ENCODE measurements at places on chromosomes 1 and 21. TPM values are rescaled to one million over a fixed set of nuclear protein-coding genes. Genes with fewer than 3 reads are reported as not detected.

DNA sequence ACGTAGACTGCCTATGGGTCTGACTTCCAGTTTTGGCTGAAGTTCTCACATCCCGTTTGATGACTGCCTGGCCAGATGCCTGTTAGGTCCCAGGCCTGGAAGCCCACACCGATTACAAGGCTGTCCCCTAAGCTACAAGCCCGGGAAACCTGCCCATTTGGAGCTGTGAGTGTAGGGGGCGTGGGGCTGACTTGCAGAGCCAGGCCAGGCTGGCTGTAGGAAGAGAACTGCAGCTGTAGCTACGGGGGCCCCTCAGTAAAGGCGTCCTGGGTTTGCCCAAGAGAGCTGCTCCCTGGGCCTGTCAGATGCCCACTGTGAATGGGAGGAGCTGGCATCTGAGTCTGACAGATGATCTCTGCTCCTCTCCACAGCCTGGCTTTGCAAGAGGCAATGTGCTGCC lies 199.7 kb downstream of the CAMTA1 start:
- no peak for DNase-seq

DNA sequence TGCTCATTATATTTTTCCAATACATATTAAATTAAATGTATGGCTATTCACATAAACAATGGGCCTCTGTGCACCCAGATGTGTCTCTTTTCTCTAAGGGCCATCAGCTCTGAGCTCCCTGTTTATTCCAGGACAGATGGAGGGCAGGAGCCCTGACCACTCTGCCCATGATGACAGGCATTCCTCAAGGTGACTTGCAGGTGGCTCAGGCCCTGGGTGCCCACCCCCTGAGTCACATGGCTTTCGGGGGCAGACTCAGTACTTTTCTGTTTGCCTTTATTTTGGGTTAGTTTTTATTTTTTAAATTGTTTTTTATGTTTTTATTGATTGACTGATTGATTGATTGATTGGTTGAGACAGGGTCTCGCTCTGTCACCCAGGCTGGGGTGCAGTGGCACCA lies 6.4 kb upstream of the LRP8 start:
- DNase-seq = peak; percentile 33

DNA sequence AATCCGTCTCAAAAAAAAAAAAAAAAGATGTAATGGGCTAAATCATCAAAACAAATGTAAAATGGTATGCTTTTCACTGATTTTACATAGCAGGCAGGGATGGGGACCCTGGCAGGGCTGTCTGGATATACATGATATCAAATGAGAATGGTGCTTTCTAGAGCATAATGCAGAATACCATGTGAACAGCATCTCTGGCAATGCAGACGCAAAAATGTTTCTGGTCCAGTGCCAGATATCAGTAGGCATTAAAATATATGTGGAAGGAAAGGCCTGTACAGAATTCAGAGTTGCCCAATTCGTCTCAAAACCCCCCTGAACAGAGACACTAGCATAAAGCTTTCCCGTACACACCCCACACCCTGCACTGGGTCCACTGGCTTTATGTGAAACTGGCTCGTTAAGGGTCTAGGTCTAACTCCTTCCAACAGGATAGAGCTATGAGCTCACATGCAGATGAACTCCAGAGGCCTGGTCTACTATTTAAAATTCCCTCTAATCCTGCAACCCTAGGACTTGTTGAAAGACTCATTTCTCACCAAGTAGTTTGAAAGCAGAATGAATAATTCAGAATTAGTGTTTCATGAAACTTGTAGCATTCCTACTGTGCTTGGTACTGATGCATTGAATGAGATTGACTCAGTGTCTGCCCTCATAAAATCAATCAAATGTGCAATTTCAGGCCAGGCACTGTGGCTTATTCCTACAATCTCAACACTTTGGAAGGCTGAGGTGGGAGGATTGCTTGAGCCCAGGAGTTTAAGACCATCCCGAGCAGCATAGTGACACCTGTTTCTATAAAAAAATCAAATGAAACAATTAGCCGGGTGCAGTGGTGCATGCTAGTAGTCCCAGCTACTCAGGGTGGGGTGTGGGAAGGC lies 2.6 kb upstream of the MYSM1 start:
- DNase-seq = no peak

GRCh38 chr1:230459465-230459864 lies 33.3 kb upstream of the PGBD5 start:
- DNase-seq = no peak

GRCh38 chr1:39826583-39826982 lies 37.9 kb upstream of the BMP8B start:
- DNase-seq = no peak

DNA sequence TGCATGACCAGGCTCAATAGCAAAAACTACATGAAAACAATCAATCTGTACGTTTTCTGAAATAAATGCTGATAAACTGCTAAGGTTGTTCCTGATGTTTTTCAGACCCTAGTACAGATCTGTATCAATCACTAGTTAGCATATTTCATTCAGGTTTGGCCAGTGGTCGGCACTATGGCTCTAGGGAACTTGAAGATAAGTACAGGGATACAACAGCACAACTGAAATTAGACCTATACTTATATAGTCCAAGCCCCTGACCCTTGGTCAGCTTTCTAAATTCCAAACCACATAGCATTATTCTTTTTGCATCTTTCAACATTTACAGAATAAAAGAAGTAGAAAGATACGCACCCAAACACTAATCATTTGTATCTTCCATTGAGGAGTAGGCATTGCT lies 142.7 kb downstream of the PLPPR4 start:
- DNase-seq = no peak

DNA sequence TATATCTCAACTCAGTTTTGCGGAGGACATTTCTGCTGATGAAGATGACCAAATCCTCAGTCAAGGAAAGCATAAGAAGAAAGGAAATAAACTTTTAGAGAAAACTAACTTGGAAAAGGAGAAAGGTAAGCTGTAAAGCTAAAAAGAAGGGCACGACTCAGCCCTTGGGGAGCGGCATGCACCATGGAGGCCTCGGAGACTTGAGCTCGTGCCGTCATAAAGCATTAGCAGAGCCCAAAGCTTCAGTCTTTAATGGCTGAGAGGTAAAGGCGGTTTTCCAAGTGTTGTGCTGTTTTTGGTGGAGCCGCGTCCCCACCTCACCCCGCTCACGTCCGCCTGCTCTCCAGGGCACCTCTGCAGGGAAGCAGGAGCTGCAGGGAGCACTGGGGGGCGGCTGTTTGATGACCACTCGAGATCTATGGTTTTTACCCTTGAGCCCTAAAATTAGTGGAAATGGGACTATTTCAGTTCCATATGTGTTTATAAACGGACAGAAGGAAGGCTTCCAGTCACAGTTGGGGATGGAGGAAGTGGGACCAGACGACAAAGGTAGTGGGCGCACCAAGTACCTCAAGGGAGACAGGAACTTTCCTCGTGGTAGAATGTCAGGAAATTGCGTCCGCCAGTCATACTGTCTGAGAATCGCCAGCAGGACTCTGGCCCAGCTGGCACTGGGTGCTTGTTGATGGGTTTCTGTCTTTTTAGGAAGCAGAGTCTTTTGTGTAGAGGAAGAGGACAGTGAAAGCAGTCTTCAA lies 27.6 kb downstream of the RRP1B start:
- DNase-seq = peak; percentile 23

DNA sequence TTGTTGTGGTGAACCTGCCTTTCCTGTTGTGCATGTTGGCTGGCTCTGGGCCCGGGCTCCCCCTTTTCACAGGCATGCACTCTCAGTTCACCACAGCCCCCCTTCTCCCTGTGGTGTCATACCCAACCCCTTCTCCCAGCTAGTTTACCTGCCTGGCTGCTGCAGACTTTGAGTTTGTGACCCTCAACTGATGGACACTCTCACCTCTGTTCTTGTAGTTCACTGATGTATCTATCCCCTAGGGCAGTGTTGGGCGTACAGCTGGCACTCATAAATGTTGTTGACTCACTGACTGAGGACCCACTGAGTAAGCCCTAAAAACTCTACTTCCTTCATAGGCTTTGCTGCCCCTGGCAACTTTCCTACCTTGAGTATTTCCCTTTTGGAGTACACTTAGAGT lies 54.9 kb downstream of the WDR64 start:
- DNase-seq = no peak

DNA sequence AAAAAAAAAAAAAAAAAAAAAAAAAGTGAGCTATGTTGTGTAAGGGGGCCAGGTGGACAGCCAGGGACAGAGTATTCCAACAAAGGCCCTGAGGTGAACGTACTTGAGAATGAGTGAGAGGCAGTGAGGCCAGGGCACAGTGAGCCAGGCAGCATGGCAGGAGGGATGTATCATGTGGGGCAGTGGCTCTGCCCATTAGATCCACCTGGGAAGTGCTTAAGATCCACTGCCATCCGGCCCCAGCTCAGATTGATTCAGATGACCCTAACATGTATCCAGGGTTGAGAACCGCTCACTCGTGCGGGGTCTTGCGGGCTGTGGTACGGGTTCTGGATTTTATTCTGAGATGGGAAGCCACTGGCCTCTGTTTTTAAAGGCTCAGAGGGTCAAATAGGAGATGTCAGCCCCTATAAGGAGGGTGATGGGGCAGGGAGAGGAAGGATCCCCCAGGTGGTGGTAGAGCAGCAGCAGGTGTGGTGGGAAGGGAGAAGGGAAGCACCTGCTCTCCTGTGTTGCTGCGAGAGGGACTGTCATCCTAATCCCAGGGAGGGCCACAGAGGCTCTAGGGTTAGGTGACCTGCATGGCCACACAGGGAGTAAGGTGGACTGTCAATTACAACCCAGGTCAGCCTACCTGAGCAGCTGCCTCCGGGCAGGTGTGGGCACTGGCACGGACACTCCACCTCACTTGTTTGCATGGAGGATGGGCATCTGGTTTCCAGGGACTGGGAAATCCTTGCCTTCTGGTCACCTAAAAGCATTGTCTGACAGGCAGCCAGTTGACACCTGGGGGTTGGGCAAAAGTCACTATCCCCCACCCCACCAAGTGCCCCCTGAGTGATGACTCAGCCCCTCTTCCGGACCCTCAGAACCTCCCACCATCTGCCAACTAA lies 31.6 kb downstream of the CDK18 start:
- DNase-seq = peak; percentile 36

DNA sequence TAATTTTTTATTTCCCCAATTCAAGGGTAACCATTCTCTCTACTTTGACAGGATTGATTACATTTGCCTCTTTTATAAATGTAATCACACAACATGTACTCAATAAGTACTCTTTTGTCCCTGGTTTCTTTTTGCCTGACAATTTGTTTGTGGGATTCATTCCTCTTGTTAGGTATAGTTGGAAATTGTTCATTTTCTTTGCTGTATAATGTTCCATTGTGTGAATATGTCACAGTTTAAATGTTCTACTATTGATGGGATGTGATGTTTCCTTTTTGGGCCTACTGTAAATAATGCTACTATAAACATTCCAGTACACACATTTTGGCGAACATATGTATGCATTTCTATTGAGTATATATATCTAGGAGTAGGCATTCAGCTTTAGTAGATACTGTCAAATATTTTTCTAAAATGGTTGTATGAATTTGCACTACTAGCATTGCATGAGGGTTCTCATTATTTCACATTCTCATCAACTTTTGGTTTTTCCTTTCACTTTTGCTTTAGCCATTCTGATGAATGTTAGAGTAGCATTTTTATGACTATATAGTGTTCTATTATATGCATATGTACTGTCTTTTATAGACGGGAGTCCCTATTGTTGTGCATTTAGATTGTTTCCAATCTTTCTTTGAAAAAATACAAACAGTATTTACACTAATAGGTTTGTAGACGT lies 35.0 kb upstream of the PRKACB start:
- DNase-seq = no peak

DNA sequence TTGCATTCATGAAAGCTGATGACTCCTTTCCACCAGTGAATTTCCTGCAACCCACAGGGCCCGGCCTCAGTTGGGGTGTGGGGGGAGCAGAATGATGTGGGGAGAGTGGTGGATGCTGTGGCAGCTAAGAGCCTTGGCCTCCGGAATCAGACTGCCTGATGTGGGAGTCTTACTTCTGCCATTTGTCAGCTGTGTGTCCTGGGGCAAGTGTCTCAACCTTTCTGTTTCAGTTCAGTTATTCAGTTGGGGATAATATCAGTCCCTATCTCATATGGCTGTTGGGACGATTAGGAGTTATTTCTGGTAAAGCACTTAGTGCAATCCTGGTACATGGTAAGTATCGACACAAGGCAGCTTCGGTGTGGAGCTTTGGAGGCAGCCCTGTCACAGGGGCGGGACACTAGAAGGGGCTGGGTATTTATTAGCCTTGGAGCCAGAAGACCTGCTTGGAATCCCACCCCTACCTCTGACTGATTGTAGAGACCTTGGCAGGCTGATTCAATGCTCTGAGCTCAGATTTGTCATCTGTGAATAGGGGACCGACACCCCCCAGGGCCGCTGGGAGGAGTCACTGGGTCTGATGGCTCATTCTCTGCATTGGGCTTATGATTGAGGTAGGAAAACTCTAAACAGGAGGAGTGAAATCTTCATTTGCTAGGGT lies 19.6 kb downstream of the ARHGEF10L start:
- no peak for DNase-seq

DNA sequence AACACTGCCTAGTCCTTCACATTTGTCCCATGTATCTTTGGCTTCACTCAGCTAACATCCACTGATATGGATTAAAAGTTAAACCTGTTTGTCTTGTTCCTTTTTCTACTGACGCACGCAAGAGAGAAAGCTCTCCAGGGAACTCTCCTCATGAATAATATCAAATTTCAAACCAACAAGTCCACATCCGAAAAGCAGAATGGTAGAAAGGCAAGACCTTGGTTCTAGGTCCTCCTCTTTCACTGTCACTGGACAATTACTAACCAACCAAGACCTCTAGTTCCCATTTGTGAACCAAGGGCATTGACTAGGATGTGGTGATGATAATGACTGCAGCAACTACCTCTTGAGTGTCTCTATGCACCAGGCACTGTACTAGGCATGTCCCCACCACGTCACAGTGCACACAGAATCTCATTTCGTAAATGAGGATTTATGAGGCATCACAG lies 8.4 kb downstream of the PLPP3 start:
- DNase-seq = no peak

GRCh38 chr1:194658090-194658439 lies 1471.7 kb upstream of the B3GALT2 start:
- no peak for DNase-seq

DNA sequence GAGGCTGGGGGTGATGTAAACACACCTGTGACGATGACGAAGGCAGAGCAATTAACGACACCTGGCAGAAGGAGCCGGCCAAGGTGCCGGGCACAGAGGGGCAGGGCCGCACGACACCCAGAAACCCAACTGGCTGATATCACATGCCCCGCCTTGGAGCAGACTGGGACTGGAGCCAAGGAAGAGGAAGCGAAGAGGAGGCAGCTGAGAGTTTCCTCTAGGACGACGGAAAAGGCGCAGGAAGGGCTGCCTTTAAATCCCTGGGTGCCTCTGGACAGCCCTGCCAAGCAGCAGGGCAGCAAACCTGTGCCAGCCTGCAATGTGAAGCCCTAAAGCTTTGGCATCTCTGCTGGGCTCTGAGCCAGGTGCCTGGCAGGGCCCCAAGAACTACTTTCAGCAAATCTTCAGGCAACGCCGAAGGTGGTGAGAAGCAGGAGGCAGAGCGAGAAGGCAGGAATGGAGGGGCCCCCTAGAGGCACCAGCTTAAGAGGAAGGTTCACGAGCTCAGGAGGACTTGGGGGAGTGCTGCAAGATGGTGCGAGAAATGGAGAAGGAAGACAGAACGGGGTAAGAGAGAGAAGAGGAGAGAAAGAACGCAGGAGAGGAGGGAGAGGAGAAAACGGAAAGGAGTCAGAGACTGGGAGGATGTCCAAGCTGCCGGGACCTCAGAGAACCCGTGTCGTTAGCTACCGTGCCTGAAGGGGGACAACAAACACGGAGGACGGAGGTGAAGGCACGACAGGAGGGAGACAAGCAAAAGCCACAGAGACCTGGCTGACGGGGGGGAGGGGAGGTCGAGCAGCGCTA lies 25.3 kb upstream of the PEF1 start:
- peak; percentile 86 for DNase-seq

The OR2T5 gene
- not detected for total RNA-seq

The CCDC181 gene
- 2.1 TPM for total RNA-seq

The CHI3L2 gene
- 3.3 TPM for total RNA-seq
